ENCODE measurements at places on chromosomes 7 and 10.

- no peak for DNase-seq
Measured at GRCh38 chr10:65416094-65416493, 1509.7 kb upstream of the LRRTM3 start.

GRCh38 chr10:124997306-124997705, 55.4 kb downstream of the ZRANB1 start:
- DNase-seq: no peak

- no peak for DNase-seq
Measured at GRCh38 chr7:28330384-28331070, 81.8 kb upstream of the CREB5 start.

GRCh38 chr10:69087590-69088470, at the start of gene SRGN:
SRGN (plus strand) TSS chr10:69088103; CDS start chr10:69088158, 55 bp downstream.
- peak; percentile 76 for DNase-seq

- DNase-seq: no peak
Measured at GRCh38 chr10:72107325-72108003, 19.1 kb upstream of the SPOCK2 start.

- DNase-seq: no peak
Measured at GRCh38 chr10:33235251-33235884, 99.1 kb downstream of the NRP1 start.

DNA sequence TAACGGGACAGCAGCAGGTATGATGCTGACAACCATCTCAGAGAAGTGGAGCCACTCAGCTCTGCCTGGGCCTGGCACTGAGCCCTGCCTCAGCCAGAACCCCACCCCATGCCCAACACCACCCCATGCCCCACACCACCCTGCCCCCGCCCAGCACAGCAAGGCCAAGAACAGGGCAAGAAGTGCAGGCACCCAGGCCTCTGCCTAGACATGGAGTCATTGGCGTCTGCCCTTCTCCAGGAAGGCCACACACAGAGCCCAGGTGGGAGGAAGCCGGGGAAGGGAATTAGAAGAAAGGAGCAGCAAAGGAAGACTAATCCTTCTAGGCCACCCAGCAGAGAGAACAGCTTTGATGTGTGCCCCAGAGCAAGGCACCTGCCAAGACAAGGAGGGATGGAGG, 18.9 kb downstream of the CAMK2G start:
- DNase-seq: no peak

- DNase-seq: no peak
Measured at GRCh38 chr7:17952387-17952786, 12.1 kb upstream of the SNX13 start.

DNA sequence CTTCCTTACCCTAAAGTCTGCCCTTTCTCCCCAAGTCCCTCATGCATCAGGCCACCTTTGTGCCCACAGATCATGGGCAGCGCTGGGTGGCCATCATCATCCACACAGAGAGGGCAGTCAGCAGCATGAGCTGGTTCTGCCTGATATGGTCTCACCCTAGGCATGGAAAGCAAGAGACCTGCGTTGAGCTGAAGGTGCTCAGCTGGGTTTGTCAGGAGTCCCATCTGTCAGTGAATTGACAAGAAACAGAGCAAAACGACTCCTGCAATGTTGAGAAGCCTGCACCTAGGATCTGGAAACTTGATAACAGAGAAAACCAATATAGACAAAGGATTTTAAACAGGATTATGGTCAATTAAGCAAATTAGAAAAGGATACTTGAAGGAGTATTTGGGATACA, 242.7 kb upstream of the PRSS1 start:
- DNase-seq: no peak

All from activated T-cell treated with anti-CD3 and anti-CD28 coated beads for 24 hours (primary cell).